ENCODE measurements at places on chromosomes 4 and X. TPM values are rescaled to one million over a fixed set of nuclear protein-coding genes. Genes with fewer than 3 reads are reported as not detected.

Gene BCOR
- total RNA-seq, result 20.9 TPM

Gene SLC7A11
- 15.2 TPM for total RNA-seq

Gene GRIA3
- total RNA-seq, result not detected

Gene RTL3
- 0.05 TPM for total RNA-seq

Gene FREM3
- not detected for total RNA-seq

Gene FABP2
- total RNA-seq, result not detected

Gene ATP2B3
- total RNA-seq, result 0.08 TPM

Gene SPACA5
- not detected for total RNA-seq

Gene PCYT1B
- not detected for total RNA-seq

Gene SLC2A9
- total RNA-seq, result 0.39 TPM

Gene ATP1B4
- total RNA-seq, result not detected

Gene ERCC6L
- total RNA-seq, result 12.0 TPM

Gene SRPX
- total RNA-seq, result 7.3 TPM

Gene ASB12
- not detected for total RNA-seq

Gene RTL5
- total RNA-seq, result 2.9 TPM

Gene PNMA5
- not detected for total RNA-seq

Gene ARL13A
- total RNA-seq, result 0.13 TPM

Gene POU3F4
- not detected for total RNA-seq

Gene NEUROG2
- not detected for total RNA-seq

Gene MSMO1
- total RNA-seq, result 19.7 TPM

Gene GAGE12H
- total RNA-seq, result not detected

Gene MXRA5
- total RNA-seq, result not detected

Gene CHIC1
- 5.1 TPM for total RNA-seq

All from A549 treated with RU486 at 1 μM for 4 hours (cell line).